ENCODE measurements at places on chromosomes 1 and 21.
A peak's percentile ranks its signal among the peaks of the same experiment; 100 is the strongest.

GRCh38 chr1:201900476-201900875 is 11.8 kb downstream of the SHISA4 start:
- DNase-seq, result no peak

GRCh38 chr1:87999852-88000251 is 671.2 kb downstream of the LMO4 start:
- no peak for DNase-seq

GRCh38 chr1:9842781-9843575 is 19.2 kb upstream of the CLSTN1 start:
- DNase-seq, result no peak

DNA sequence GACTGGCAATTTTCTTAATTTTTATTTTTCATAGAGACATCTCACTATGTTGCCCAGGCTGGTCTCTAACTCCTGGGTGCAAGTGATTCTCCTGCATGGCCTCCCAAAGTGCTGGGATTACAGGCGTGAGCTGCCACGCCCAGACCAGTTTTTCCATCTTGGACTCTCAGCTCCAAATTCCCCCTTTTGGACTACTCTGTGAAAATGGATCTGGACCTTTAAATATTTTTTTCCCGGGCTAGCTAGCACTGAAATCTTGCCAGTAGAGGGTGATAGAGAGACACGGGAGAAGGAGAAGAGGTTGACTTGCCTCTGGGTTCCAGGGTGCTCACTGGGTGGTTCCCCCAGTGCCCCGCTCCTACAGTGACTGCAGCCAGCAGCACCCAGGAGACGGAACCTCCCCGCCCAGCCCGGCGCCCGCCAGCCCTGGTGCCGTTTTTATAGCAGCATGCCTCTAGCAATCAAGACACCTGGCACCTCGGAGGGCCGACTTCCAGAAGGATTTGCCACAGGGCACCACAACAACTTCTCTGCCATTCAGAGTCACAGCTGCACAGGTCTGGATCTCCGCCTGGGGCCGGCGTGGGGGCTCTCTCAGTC is 34.7 kb upstream of the SCCPDH start:
- peak; percentile 56 for DNase-seq

GRCh38 chr1:225426395-225427234 is 1.2 kb downstream of the LBR start:
- no peak for DNase-seq

- DNase-seq, result no peak
These were observed at the start of gene SLAMF8 for GRCh38 chr1:159826441-159827101. Gene SLAMF8, plus strand, starts transcription at chr1:159826873. Its CDS starts 26 bp downstream, at chr1:159826899.

DNA sequence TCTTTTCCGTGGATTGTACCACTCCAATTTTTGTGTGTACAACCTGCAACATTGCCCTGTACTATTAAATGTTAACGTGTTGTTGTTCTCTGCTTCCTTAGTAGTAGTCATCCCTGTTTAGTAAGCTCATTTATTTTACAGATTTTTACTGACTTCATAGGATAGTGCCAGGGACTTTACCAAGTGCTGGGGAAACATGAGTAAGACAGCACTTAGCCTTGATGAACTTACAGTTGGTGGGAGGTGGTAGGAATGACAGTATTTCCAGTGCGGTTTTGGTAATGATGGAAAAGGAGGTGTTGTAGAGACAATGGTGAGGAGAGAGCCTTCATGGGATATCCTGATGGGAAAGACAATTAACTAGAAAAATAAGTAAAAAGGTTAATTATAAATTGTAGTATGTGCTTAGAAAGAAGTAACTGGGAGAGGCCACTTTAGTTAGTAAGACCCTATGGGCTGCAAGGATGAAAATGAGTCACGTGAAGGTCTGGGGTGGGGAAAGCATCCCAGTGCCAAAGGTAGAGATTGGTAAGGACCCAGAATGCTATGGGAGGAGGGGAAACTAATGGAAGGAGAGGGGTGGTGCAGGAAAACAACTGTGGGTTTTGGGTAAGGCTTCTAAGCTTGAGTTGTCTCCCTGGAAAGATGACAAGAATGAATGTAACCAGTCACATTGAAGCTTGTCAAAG is 1.7 kb downstream of the RLF start:
- no peak for DNase-seq

DNA sequence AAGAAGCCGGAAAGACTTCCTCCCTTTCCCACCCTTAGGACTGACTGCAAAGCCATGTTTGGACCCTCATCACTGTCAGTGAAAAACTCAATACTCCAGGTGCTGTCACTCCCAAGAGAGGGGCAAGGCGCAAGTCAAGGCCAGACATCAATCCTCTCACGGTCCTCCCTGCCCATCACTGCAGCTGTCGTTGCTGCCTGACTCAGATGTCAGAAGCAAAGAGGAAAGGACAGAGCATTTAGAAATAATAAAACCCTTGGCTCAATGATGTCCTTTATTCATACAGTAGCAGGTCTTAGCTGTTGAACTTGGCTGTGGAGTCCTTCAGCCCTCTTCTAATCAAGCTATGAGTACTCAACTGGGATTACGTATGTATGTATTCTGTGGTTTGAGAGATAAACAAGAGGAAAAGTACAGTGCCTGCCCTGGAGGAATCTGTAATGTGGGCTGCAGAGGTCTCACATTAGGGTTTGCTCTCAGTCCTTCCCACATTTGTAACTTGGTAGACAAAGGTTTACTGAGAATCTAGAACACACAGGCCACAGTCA is 13.5 kb downstream of the SUSD4 start:
- DNase-seq, result no peak

GRCh38 chr1:71304125-71304524 is 223.3 kb upstream of the ZRANB2 start:
- DNase-seq, result no peak

DNA sequence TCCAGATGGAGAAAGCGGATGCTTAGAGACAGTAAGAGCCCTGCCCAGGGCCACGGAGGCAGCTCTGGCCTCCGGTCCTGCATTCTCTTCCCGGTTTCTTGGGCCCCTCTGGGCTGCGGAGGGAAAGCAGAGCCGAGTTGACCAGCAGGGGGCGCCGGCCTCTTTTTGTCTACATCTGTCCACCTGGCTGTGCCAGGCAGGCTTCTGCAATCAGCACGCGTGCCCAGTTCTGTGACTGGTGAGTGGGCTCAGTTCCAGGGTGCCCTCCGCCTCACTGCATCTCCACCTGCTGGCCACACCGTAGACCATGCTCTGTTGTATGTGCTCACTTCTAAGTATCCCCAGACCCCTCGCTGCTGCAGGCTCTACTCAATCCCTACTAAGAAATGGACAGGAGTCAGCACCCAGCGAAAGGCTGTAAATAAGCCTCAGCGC is 6.7 kb upstream of the HUNK start:
- peak; percentile 77 for DNase-seq

GRCh38 chr1:43405876-43406234 is 16.2 kb downstream of the SZT2 start:
- DNase-seq, result no peak

GRCh38 chr1:6912518-6912917 is 127.3 kb downstream of the CAMTA1 start:
- DNase-seq, result no peak

GRCh38 chr1:12580054-12580887 is 37.7 kb downstream of the DHRS3 start:
- DNase-seq, result no peak

DNA sequence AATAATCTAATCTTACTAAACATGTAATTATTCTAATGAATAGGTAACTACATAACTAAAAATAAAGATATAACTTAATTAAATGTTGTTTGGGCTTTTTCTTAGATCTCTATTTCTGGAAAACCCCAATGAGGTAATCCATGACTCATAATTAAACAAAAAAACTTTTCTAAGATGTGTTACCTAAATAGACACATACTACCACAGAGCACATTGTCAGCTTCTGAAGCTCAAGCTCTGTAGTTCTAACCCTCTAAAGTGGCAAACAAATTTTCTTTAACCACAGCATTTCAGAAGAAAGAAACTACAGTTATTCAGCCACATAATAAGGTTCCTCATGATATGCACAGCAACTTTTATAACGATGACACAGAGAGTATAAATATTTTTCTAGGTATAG is 4.2 kb downstream of the OR6K3 start:
- DNase-seq, result no peak

GRCh38 chr1:156155756-156156510 is 2.5 kb downstream of the SEMA4A start:
- no peak for DNase-seq

GRCh38 chr21:31781737-31782136 is 49.8 kb upstream of the SCAF4 start:
- no peak for DNase-seq

DNA sequence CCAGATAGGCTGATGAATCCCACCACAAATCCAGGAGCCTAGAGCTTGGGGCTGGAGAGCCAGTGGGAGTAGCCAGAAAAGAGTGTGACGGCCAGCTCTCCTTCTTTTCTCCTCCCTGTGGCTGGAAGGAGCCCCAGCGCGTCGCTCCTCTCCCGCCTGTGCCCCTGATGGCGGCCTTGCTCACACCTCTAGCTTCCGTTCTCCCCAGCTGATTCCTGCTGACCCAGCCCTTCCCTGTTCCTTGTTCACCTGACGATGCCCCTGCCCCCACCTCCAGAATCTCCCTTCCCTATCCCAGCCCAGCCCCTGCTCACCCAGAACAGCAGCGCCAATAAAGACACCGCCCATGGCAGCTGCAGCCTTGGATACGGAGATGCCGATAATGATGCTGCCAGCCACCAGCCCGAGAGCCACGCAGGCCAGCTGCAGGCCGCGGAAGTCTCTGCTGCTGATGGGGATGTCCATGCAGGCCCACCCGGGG is 656 bp downstream of the KNCN start:
- DNase-seq, result no peak

- no peak for DNase-seq
These were observed 4.0 kb upstream of the PLCH2 start for GRCh38 chr1:2472109-2472508.

Measured in NCI-H1417 treated with DMSO at 0.1 percent for 48 hours (cell line).